ENCODE measurements at places on chromosomes 5 and 9.
A peak's percentile ranks its signal among the peaks of the same experiment; 100 is the strongest.

DNA sequence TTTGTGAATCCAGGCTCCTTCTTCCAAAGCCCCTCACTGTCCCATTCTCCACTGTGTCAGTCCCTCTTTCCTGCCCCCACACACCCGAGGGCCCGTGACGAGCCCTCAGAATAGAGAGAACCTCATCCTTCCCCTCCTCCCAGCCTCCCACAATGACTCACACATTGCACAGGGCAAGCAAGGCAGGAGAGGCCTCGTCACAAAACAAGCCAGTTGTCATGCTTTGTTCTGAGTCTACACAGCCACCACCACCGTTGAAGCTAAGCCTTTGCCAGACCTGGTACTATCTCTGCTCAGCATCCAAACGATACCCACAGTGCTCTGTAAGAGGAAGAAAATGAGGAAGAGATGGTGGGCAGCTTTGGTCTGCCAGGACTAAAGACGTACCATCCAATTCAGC, 142.2 kb upstream of the ZNF366 start:
- no peak for DNase-seq

DNA sequence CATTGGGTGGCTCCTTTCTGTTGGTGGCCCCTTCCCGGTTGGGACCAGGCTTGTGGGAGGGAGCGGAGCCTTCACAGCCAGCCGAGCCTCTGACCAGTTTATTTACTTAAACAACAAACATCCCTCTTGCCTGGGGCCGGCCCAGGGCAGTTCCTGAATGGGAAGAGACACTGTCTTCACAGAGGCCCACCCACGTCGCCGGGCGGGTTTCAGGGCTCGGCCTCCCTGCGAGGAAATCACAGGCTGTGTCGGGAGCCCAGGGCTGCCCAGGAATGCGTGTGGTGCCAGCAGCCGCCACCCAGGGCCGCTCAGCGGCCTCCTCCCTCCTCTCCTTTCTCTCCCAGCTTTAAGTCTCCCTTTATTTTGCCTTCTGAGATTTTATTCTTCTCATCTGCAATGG, 132.5 kb downstream of the HSD17B3 start:
- no peak for DNase-seq

GRCh38 chr9:82491604-82492003, 503.0 kb downstream of the SPATA31D1 start:
- DNase-seq: no peak

- DNase-seq: no peak
These were observed 2.3 kb downstream of the CRB2 start for GRCh38 chr9:123358181-123358905.

DNA sequence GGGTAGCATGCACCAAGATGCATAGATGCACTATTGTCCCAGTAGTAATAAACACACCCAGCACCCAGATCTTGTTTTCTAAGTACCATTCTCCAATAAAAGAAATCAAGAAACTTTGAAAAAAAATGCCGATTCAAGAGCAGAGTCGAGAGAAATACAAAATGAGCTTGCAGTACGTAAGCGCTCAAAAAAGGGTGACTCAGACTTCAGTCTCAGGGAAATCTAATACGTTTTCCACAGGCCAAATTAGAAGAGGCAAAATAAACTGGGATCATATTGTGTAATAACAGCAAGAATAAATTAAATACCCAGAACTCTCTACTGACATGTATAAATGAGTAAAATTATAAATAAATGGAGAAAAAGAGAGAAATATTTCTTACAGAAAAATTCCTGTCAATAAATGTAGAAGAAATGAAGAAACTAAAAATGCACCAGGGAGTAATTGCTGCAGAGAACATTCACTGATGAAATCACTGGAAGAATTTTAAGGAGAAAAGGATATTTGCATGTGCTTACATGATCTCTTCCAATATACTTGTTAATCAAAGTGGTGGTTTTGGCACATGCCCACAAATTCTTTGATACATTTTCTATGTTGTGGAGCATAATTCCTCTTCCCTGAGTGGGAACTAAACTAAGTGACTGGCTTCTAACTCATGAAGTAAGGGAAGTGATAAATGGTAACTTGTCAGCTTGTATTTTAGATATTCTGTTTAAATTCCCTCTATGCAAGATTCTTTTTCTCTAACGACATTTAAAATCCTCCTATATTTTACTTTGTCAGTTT, 567.6 kb upstream of the ADAMTS16 start:
- no peak for DNase-seq

GRCh38 chr9:134585021-134585561, 56.5 kb upstream of the COL5A1 start:
- no peak for DNase-seq

DNA sequence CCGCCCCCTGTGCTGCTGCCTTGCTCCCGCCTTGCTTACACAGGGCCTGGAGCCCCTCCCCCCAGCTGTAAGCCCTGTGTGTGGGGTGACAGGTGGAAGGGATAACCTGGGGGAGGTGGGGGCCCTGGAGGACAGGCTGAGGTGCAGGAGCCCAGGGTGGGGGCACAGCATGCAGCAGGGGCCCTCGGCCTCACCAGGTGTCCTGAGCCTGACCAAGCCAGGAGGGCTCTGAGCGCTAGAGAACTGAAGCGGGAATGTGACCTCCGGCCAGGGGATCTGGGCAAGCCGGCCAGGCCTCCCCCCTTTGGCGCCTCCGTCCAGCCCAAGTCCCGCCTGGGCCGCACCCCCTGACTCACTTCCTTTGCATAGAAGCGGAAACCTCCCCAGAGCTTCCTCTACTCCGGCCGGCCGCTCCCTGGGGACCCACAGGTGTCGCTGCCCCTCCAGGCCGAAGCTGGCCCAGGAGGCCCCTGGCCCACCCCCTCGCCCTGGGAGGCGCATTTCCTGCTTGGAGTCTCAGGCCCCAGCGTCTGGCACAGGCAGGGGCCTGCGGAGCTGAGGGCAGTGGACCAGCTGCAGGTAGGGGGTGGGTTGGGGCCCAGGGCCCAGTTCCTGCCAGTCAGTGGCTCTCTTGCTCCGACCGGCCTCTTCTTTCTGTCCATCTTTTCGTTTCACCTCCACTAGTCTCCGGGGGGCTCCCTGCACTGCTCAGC, at the start of gene TOR4A:
Gene TOR4A, plus strand, starts transcription at position 398 of the 713 bp plus-strand sequence. CDS start 964 bp downstream, outside the sequence.
- peak; percentile 91 for DNase-seq

DNA sequence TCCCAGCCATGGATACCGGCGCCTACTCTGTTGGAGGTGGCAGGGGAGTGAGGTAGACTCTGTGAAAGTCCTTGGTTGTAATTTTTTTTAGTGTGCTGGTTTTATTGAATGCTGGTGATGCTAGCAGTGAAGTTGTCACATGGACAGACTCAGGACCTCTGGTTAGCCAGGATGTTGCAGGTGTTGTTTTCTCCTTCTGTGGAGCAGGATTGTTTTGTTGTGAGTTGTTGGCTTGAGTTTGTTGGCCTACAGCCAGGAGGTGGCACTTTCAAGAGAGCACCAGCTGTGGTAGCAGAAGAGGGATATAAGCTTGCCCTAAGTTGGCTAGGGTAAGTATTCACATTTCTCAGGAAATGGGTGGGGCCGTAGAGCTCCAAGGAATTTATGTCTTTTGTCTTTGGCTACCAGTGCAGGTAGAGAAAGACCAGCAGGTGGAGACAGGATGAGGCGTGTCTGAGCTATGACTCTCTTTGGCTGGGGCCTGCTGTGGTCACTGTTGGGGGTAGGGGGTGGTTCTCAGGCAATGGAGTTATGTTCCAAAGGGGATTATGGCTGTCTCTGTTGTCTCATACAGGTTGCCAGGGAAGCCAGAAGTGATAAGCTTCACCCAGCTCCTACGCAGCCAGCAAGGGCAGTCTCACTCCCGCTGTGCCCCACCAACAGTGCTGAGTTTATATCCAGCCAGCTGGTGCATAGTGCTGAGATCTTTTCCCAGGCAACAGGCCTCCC, 248.7 kb downstream of the TAF11L14 start:
- peak; percentile 44 for DNase-seq

- DNase-seq: no peak
These were observed 3.4 kb upstream of the CTSL start for GRCh38 chr9:87722393-87723088.

DNA sequence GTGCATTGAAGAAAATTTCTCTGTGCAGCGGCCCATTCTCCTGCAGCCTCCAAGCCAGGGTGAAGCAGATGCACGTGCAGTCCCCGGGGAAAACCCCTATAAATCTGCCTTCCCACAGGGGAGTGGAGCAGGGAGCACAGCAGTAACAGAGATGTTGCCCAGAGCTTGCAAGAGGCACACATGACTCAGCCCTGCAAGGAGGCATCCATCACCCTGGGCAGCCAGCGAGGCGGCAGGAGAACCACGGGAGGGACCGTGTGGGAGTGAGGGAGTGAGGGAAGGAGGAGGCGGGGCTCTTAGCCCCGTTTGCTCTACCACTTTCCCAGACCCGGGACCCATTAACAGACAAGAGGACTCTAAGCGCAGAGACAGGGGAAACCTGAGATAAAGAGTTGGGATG, 96.2 kb upstream of the ARAP3 start:
- no peak for DNase-seq

- peak; percentile 43 for DNase-seq
These were observed 145.3 kb upstream of the SMARCA2 start for GRCh38 chr9:1869843-1870242.

- DNase-seq: no peak
These were observed 17.2 kb upstream of the NDST1 start for GRCh38 chr5:150490754-150491153.

DNA sequence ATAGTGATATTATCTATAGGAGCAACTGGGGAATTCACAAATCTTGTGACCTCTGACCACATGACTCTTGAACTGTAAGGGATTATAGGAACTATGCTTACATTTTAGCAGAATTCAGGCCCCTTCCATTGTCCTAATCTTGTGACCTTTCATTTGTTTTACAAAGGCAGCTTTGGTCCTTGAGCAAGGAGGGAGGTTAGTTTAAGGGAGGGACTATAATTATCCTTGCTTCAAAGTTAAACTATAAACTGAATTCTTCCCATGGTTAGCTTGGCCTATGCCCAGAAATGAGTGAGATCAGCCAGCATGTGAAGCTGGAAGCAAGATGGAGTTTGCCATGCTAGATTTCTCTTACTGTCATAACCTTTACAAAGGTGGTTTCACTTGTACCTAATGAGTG, 51.2 kb downstream of the TARS1 start:
- DNase-seq: no peak

DNA sequence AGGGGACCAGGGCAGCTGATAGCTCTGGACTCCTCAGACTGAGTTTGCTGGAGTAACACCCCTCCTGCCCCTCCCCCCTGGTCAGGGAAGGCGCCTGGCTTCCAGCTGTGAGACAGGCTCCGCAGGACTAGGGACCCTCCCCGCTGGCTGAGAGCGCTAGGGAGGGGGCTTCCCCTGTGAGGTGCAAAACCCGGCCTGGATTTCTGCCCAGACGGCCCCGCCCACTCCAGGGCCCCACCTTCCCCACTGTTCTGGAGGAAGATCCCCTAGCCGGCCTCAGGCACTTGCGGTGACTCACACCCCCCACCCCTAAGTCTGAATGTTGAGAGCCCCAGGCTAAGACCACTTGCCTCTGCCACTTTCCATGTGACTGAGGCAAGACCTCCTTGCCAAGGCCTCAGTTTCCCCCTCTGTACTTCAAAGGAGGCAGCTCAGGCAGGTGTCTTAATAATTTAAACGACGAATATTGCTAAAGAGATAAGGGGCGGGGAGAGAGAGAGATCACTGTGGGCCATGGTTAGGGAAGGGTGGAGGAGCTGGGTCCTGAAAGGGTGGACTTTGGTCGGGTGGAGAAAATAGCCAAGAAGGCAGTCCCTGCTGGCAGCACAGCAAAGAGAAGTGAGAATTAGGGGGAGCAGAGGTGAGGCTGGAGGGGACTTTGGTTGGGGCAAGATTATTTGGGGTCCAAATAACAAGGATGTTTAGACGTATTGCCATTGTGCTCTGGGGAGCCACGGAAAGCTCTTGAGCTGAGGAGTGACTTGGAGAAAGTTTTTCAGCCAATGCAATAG, 1.0 kb upstream of the DAB2IP start:
- DNase-seq: peak; percentile 99

GRCh38 chr9:84278130-84278529, 62.4 kb downstream of the SLC28A3 start:
- DNase-seq: no peak

DNA sequence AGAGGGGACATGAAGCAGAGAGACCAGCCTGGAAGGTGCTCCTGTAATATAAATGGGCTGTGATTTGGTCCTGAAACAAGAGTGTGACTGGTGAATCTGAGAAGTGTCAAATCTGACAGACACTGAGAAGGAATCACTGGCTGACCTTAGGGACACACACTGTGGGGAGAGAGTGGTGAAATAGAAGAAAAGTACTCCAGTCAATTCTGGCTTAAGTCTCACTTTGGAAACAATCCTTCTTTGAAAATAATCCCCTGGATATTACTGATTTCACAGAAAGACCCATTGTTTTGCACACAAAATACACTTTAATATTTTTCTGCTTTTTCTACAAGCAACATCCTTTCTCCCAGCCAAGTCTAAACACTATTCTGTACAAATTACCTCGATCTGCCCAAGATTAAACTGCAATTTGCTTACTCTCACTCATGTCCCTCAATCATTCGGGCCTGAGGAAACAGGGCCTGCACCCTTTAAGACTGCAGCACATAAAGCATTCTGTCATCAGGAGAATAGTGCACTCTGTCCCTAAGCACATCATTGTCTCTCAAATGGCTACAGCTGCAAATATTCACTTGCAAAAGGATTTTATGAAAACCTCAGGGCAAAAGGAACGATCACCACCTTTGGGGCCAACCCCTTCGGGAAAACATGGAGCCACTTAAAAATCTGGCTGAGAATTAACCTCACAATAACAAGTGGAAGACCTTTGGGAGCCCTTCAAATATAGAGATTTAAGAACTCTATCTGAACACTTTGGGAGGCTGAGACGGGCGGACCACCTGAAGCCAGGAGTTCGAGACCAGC, 68.6 kb downstream of the MAPKAP1 start:
- no peak for DNase-seq

GRCh38 chr5:126044111-126044668, 379.0 kb upstream of the GRAMD2B start:
- DNase-seq: no peak

DNA sequence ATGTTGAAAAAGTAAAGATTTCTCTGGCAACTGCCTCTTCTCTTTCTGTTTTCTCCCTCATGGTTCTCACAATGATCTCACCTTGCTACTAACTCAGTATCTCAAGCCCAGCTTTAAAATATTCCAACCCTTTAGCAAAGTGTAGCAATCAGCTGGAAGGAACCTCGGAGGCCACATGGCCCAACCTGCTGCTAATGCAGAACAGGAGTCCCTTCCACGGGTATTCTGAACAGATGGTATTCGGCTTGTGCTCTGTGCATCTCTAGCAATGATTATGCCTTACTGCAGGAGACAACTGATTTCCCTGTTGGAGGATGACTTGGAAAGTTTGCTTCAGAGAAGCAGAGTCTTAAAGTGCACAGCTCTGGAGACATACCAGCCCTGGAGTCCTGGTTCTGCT, 151.8 kb upstream of the PPP1R2B start:
- peak; percentile 22 for DNase-seq

- no peak for DNase-seq
These were observed 79.3 kb upstream of the MAP3K1 start for GRCh38 chr5:56735849-56736641.

DNA sequence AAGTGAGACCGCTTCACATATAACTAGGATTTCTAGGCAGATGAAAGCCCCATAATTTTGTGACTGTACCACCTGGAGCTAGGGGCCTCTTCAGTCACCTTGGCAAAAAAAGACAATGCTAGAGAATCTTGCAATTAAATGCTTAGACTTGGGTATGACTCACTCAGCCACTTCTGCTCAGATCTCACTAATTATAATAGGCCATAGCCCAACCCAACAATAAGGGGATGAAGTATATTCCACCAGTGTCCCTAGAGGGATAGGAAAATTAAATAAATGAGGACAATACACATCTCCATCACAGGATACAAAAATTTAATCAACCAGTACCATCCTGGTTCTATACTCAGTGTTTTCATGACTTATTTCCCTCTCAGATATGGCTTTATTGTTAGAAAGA, 1079.9 kb upstream of the C9orf72 start:
- no peak for DNase-seq

- no peak for DNase-seq
These were observed 274.4 kb downstream of the MAN2A1 start for GRCh38 chr5:109964136-109964535.
